ENCODE measurements at places on chromosomes 16 and 17.

DNA sequence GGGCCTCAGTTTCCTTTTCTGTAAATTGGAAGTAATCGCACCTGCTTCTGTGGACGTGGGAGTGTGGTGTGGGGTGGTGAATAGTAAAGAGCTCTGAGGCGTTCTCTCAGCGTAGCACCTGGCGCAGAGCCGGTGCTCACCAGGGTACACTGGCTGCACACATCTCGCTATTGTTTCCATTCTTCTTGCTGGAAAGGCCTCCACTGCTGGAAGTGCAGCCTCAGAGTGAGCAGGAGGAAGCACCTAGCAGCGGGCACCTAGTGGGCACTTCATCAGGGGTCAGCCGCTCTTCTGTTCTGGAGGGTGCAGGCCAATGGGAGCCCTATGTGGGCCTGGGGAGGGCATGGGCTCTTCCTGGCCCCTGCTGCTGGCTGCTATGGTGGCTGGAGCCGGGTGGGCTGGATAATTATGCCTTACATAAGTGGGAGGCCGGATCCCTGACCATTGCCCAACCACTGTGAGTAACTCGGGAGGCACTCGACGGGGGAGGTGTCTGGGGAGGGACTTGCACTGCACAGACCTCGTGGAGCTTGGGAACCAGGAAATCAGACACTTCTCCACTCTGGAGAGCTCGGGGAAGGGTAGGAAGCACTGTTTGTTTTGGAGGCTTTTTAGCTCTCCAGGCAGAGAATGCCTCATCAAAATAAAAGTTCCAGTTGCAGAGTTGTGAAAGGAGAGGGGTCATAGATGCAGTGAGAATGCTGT lies 1.7 kb downstream of the MAP2K3 start:
- peak; percentile 45 for DNase-seq

GRCh38 chr17:74471341-74471740 lies 4.9 kb downstream of the CD300A start:
- DNase-seq: no peak

DNA sequence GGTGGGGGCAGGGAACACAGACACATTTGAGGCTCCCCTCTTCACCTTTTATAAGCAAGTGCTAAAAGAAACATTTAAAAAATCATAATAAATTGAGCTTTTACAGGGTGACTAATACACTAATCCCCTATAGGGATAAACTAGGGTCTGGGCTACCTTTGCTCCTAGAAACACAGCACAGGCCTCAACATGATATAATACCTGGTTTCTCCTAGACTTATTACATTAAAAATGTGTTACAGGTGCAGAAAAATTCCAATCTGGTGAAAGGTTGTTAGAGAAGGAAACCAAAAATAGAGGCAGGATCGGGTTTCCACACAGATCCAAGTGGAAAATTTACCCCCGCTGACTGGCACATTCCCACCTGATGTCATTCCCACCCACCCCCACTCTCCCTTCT lies 124.7 kb upstream of the NOG start:
- no peak for DNase-seq

DNA sequence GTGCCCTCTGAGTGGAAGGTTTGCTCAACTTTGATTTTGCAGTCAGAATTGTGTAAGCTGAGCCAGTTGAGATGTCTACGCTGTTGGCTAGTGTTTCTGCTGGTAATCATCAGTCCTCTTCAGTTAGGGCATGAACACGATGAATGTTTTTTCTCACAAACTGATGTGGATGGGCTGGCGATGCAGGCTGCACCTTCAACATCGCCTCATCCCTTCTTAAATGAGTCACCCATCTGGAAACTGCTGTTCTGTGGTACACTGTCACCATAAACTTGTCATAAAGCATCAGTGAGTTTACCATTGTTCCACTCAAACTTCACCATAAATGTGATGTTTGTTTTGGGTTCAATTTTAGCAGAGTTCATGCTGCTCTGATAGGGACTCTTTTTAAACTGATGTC lies 8.4 kb downstream of the C16orf95 start:
- DNase-seq: no peak

DNA sequence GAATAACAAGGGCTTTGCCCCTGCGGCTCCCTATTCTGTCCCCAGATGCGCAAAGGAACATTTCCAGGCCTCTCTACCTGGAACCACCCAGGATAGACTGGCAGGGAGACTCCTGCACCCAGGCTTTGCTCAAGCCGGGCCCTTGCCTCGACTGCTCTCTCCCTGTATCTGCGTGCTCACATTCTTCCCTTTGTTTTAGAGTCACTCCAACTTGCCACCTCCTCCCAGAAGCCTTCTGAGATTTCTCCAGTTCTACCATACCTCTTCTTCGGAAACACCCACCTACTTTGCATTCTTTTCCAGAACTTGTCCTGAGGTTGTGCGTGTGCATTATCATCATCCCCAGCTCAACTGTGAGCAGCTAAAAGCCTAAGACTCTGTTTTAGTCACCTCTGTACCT lies 3.0 kb downstream of the CES5A start:
- DNase-seq: no peak

- peak; percentile 59 for DNase-seq
Observed at GRCh38 chr16:56643080-56643778, 4.8 kb downstream of the MT1A start.

- DNase-seq: no peak
Observed at GRCh38 chr17:19876529-19877161, 8.9 kb upstream of the ULK2 start.

DNA sequence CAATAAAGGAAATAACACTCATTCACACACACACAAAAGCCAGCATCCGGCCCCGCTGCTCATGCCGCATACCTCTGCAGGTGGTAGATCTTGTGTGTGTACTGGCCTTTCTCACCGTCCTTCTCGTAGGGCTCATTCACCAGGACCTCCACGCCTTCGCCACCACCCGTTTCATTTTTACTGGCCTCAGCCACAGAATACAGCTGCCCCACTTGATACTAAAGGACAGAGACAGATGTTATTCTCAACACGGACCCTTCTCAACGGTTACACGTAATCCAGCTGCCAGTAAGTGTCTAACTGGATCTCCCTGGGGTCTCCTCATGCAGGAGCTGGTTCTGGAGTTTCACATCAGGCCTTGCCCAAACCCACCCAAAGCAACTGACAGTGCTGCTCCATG lies 9.7 kb downstream of the PITPNA start:
- no peak for DNase-seq
